Thymus (tissue), 14 donors: ENCODE measurements at places on chromosomes 13 and 19. TPM values are rescaled to one million over a fixed set of nuclear protein-coding genes. Genes with fewer than 3 reads are reported as not detected.

The DENND1C gene
- total RNA-seq: 6.8 TPM

The SUGP1 gene
- 31.8 TPM for total RNA-seq

- no peak overlapping the region for H3K27ac ChIP-seq
- no peak for DNase-seq
- no peaks in the 10 kb centered on the region for H3K27me3 ChIP-seq
- no peak overlapping the region for H3K4me3 ChIP-seq
- no peaks in the 10 kb centered on the region for H3K4me1 ChIP-seq
These were observed 68.1 kb downstream of the UFM1 start for GRCh38 chr13:38417727-38418126.

DNA sequence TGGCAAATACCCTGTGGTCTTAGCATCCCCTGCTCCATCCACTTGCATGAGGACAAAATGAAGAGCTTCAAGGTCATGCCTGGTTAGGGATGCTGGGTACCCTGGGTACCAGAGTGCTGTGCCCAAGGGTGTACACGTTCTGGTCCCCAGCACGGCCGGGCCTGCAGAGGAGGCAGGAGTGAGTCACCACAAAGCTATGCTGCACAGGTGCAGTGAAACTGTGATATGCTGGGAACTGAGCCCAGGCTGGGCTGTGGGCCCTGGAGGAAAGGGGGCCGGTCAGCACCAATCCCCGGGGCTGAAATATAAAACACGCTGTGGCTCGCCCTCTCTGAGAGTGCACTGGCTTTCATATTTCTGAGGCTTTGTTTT is 95.1 kb downstream of the TSHZ3 start:
- H3K4me3 ChIP-seq: no peak overlapping the region
- DNase-seq: no peak
- no peak overlapping the region for H3K27ac ChIP-seq
- H3K4me1 ChIP-seq: no peaks in the 10 kb centered on the region
- no peaks in the 10 kb centered on the region for H3K36me3 ChIP-seq
- no peaks in the 10 kb centered on the region for H3K27me3 ChIP-seq

DNA sequence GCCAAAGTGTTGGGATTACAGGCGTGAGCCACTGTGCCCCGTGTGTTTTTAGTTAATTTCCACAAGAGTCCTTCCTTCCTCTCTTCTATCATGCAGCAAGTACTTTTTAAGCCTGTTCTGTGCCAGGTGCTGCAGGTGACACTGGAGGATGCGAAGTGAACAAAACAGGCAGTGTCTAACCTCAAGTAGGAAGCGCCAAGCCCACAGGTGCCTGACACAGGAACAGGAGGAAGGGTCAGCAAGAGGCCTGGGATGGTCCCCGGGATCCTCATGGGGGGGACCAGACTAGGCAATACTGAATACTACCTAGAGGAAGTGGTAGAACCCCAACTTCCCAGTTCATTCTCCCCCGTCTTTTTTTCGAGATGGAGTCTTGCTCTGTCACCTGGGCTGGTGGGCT is 1.8 kb upstream of the CALR start:
- no peak overlapping the region for H3K4me3 ChIP-seq
- H3K27me3 ChIP-seq: no peaks in the 10 kb centered on the region
- peak overlapping the region; percentile 90 for H3K27ac ChIP-seq

DNA sequence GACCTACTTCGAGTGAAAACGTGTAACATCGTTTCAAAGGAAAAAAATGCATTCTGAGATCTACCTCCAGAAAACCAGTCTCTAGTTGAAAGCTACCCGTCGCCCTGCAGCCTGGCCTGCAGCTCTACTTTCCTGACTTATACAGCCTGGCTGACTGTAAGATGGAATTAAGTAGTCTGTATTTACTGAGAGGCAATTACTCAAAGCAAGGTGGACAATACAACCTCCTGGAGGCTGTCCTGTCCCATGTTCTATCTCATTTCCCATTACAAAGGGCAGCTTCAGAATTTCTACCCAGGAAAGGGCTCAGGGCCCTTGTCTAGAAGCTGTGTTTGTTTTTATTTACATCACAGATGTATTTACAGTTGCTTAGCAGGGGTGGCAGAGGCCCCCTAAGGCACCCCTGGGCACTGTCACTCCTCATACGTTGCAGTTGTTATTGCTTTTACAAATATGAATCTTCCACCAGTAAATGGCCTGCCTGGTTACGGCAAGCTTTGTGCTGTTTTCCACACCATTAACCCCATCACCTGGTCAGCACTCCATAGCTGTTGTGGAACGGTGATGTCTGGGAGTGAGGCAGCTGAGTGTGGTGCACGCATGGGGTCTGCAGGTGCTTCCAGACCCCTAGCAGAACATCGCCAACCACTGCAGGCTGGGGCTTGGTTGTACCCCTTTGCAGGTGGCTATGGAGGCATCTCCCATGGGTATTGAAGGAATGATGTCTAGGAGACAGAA is 46.3 kb upstream of the MTIF3 start:
- H3K27ac ChIP-seq: no peak overlapping the region
- H3K27me3 ChIP-seq: no peaks in the 10 kb centered on the region
- no peaks in the 10 kb centered on the region for H3K36me3 ChIP-seq
- DNase-seq: no peak
- no peaks in the 10 kb centered on the region for H3K4me1 ChIP-seq
- H3K4me3 ChIP-seq: no peak overlapping the region

GRCh38 chr13:114173745-114174144 is 5.3 kb upstream of the CFAP97D2 start:
- H3K27me3 ChIP-seq: no peaks in the 10 kb centered on the region
- H3K36me3 ChIP-seq: no peaks in the 10 kb centered on the region
- no peaks in the 10 kb centered on the region for H3K4me1 ChIP-seq
- H3K4me3 ChIP-seq: no peak overlapping the region
- no peak overlapping the region for H3K27ac ChIP-seq
- no peak for DNase-seq
